Pancreas (tissue), 10 donors: ENCODE measurements at places on chromosomes 2 and 18. TPM values are rescaled to one million over a fixed set of nuclear protein-coding genes. Genes with fewer than 3 reads are reported as not detected.

GRCh38 chr2:75268112-75268511, 68.8 kb upstream of the TACR1 start:
- H3K36me3 ChIP-seq, result no peaks in the 10 kb centered on the region
- no peak overlapping the region for H3K27ac ChIP-seq
- no peaks in the 10 kb centered on the region for H3K4me1 ChIP-seq
- no peak for DNase-seq
- no peaks in the 10 kb centered on the region for H3K27me3 ChIP-seq
- no peak overlapping the region for H3K4me3 ChIP-seq

DNA sequence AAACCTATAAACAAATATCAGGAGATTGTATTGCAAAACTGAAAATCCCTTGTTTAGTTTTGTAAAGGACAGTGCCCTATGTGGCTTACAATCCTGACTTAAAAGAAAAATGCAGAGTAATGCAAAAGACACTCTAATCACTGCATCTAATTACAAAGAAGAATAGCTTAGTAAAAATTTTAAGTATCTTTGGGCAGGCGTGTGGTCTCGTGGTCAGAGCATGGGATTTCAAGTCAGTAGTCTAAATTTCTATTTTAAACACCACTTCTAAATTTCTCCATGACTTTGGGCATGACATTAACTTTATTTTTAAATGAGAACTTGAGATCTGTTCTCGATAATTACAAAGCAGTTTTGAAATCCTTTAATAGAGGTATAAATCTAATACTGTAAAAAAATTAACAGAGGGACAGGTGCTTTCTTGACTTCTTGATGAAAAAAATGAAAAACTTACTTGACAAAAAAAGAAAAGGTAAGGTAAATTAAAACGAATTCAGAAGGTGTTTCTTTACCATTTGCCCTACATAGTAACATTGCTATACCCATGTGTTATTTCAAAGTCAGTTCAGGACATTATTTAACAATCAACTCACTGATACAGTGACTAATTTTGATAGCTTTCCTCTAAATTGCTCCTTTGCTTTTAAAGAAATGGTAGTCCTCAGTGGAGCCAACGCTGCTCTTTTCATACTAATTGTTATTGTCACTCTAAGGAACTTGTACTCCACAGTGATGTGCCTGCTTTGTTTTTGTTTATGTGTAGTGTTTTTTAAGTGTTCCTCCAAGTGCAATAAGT, 17.6 kb upstream of the FTCDNL1 start:
- H3K27ac ChIP-seq, result no peak overlapping the region
- H3K4me1 ChIP-seq, result no peaks in the 10 kb centered on the region
- no peaks in the 10 kb centered on the region for H3K27me3 ChIP-seq
- DNase-seq, result no peak
- H3K36me3 ChIP-seq, result no peaks in the 10 kb centered on the region

- H3K36me3 ChIP-seq, result peaks cover 3% of the 10 kb centered on the region
- H3K27ac ChIP-seq, result no peak overlapping the region
- H3K27me3 ChIP-seq, result no peaks in the 10 kb centered on the region
- no peaks in the 10 kb centered on the region for H3K4me1 ChIP-seq
Observed at GRCh38 chr18:79755496-79756142, 42.1 kb upstream of the KCNG2 start.

- H3K4me3 ChIP-seq, result no peak overlapping the region
- H3K4me1 ChIP-seq, result no peaks in the 10 kb centered on the region
- no peak for DNase-seq
- H3K27me3 ChIP-seq, result no peaks in the 10 kb centered on the region
- H3K36me3 ChIP-seq, result no peaks in the 10 kb centered on the region
Observed at GRCh38 chr2:43363120-43363519, 136.7 kb upstream of the ZFP36L2 start.

- no peak overlapping the region for H3K4me3 ChIP-seq
- no peak for DNase-seq
- no peaks in the 10 kb centered on the region for H3K36me3 ChIP-seq
- no peak overlapping the region for H3K27ac ChIP-seq
- no peaks in the 10 kb centered on the region for H3K27me3 ChIP-seq
Observed at GRCh38 chr2:88829607-88830463, 138.4 kb downstream of the RPIA start.

GRCh38 chr2:13822365-13822764, 810.2 kb upstream of the LRATD1 start:
- no peak overlapping the region for H3K27ac ChIP-seq
- no peak overlapping the region for H3K4me3 ChIP-seq
- H3K4me1 ChIP-seq, result peaks cover 2% of the 10 kb centered on the region
- no peak for DNase-seq

Gene LCT
- total RNA-seq, result not detected

Gene GKN2
- total RNA-seq, result not detected

Gene SERPINB12
- total RNA-seq, result not detected

Gene SETBP1
- total RNA-seq, result 22.8 TPM

Gene LINC00305
- not detected for total RNA-seq

Gene RAPGEF4
- total RNA-seq, result 5.8 TPM
